ENCODE measurements at places on chromosomes 6 and 20.
A peak's percentile ranks its signal among the peaks of the same experiment; 100 is the strongest.

- DNase-seq, result no peak
Measured at GRCh38 chr20:3966571-3966970, 48.8 kb downstream of the RNF24 start.

DNA sequence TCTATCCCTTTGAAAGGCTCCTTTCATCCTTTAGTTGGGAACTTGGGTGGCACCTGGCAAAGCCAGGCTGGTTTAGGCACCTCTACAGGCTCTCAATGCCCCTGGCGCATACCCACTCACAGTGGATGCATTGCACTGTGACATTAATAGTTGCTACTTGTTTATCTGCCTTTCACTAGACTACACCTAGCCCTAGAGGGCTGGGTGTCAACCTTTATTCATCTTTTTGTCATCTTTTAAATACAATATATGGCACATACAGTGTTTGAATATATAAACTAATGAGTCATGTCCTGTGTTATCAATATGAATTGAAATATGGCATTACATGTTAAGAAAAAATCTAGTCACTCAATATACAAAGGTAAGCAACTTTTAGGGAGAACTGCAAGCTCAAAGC is 120.0 kb upstream of the BCLAF1 start:
- no peak for DNase-seq

- no peak for DNase-seq
Measured at GRCh38 chr20:43691928-43692524, 25.1 kb downstream of the MYBL2 start.

- DNase-seq, result no peak
Measured at GRCh38 chr6:127092466-127092865, 26.0 kb upstream of the RSPO3 start.

DNA sequence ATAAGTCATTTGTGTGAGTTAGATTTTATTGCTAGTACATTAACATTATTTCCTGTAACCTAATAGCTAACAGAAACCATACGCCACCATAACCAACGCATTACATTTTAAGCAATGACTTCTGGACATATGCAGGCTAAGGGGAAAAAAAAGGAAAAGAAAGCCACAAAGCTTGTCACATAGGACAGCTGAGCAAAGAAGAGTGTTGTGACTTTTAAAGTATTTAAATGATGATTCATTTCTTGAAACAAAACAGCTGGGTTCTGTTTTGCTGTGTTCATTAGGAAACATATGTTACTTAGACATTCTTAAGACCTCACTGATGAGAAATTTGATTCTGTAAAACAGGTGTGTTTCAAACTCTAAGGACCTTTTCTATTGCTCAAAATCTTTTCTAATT is 171.4 kb downstream of the COL9A1 start:
- no peak for DNase-seq

DNA sequence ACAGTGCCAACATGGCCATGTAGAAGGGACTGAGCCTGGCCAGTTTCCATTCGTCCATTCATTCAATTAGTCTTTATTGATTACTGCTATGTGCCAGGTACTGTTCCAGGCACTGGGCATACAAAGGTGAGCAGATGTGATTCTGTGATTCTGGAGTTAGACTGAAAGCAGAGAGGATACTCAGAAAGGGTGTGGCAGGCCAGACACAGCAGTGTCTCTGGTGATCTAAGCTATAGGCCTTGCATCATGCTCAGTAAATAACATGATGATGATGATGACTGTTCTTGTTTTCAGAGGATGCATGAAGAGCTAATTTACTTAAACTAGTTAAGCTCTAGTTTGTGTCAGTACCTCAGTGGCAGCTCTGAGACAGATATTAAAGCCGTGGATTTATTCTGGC is 31.4 kb upstream of the FUCA2 start:
- no peak for DNase-seq

DNA sequence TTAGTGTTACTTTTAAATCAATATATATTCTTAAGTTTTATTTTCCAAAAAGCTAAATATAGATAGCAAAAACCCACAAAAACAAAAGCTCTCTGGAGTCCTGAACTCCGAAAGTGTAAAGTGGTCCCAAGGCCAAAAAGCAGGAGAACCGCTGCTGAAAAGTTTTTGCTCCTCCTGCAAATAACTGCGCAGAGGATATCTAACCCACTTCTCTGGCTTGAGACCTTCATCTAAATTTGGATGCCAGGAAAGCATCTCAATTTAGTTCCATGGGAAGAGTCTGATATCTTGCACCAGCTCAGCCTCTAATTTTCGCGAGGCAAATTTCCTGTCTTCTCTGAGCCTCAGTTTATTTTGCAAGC is 523 bp downstream of the MRPS10 start:
- DNase-seq, result peak; percentile 18

DNA sequence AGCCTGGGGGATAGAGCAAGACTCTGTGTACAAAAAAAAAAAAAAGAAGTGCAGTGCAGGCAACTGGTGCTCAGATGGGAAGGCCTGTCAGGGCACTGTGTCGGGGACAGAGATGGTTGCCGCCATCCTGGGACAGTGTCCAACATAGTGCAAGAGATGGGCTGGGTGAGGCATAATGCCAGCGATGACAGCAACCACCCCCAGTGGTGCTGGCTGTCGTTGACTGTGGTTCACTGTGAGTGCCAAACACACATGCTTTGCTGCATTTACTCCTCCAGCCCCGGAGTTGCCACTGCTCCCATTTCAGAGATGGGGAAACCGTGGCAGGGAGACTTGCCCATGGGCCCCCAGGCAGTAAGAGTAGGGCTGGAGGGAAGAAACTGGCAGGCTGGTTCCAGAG is 5.2 kb upstream of the C20orf203 start:
- DNase-seq, result peak; percentile 15

GRCh38 chr20:25059866-25060465 is 2.0 kb upstream of the ACSS1 start:
- no peak for DNase-seq

- peak; percentile 43 for DNase-seq
Measured at GRCh38 chr6:79269877-79270276, 35.4 kb upstream of the HMGN3 start.

DNA sequence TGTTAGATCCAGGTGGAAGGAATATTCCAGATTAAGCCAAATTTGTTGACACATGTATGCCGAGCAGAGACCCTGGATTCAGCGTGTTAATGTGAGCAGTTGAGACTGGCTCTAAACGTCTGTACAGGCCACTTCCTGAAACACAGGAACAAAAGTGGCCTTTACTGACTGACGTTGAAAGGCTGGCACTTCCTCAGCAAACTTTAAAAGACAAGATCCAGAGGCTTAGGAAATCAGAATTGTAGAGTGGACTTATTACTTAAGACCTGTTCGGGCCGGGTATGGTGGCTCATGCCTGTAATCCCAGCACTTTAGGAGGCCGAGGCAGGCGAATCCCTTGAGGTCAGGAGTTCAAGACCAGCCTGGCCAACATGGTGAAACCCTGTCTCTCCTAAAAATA is 125.7 kb upstream of the ARID1B start:
- no peak for DNase-seq

GRCh38 chr6:5898563-5898962 is 108.2 kb downstream of the NRN1 start:
- no peak for DNase-seq

DNA sequence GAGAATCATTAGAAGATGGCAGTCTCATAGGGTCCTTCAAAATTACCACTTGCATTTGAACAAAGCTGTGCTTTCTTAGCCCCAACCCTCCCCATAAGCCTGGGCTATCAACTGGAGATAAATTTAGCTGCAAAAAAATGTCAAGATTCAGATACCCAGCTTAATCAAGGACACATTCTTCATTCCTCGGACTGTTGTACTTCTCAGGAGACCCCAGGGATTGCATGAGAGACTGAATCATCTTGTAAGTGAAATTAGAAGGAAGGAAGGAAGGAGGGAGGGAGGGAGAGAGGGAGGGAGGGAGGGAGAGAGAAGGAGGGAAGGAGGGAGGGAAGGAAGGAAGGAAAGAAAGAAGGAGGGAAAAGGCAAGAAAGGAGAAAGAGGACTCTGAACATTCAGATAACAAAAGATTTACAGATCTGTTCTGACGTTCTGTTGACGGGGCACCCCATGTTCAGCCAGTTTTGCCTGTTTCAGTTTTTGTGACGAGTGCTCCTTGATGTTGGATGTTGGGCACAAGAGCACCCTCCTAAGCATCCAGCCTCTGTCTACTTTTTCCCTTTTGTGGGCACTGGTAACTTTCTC is 498.7 kb downstream of the PREX1 start:
- DNase-seq, result no peak

GRCh38 chr6:21033575-21034026 is 499.3 kb downstream of the CDKAL1 start:
- peak; percentile 76 for DNase-seq

DNA sequence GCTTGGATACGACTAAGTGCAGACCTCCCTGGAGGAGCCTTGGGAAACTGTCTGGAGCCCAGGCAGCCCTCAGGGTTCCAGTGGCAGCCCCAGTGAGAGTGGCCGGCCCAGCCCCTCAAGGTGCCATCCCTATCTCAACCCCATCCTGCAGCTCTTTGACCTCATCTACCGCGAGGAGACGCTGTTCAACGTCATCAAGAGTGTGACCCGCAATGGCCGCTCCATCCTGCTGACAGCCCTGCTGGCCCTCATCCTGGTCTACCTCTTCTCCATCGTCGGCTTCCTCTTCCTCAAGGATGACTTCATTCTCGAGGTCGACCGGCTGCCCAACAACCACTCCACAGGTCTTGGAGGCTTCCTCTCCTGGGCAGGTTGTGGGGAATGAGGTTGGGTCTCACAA is 20.7 kb downstream of the UQCC2 start:
- DNase-seq, result no peak

- no peak for DNase-seq
Measured at GRCh38 chr6:81298751-81299150, 453.7 kb downstream of the TENT5A start.

- DNase-seq, result no peak
Measured at GRCh38 chr6:47379328-47379727, 69.6 kb upstream of the TNFRSF21 start.

GRCh38 chr6:70680396-70680795 is 12.7 kb downstream of the SMAP1 start:
- DNase-seq, result no peak

GRCh38 chr20:728256-728944 is 39.9 kb downstream of the SLC52A3 start:
- DNase-seq, result peak; percentile 51

DNA sequence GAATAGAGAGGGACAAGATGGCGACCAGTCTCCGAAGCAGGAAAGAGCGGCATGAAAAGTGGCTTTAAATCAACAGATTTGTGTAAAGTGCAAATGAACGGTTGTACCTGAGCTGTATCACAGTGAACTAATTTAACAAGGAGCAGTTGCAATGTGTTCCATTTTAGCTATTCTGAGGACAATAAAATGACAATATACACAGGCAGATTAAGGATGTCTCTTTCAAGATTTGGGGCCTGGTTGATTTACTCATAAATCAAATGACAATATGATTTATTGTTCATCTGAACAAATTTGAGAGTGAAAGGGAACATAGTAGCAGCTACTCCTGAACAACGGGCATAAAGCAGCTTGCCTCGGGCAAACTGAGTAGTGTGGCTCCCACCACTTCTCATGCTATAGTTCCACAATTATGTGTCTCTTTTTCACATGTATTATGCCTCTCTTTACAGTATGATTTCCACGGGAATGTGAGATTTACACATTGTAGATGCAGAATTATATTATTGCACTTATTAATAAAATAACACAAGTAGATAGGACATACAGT is 204.1 kb upstream of the AGPAT4 start:
- DNase-seq, result no peak

DNA sequence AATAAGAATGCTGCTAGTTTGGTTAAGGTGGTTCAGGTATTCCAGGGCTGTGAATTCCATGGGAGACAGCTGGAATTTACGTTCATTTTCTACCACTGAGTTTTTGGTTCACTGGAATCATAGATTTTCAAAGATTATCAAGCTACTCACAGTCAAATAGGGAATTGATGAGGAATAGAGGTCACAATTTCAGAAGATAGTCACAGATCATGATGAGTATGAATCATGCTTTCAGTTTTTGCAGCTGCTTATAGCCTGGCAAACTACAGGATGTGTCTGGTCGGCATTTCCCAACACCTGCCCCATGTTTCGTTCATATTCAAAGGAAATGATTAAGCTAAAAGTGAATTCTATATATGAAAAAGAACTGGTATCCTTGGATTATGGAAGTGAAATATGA is 58.7 kb downstream of the BCKDHB start:
- DNase-seq, result no peak

- DNase-seq, result no peak
Measured at GRCh38 chr6:148565930-148566663, 180.7 kb upstream of the UST start.

GRCh38 chr20:43028470-43028869 is 161.2 kb downstream of the PTPRT start:
- DNase-seq, result no peak

DNA sequence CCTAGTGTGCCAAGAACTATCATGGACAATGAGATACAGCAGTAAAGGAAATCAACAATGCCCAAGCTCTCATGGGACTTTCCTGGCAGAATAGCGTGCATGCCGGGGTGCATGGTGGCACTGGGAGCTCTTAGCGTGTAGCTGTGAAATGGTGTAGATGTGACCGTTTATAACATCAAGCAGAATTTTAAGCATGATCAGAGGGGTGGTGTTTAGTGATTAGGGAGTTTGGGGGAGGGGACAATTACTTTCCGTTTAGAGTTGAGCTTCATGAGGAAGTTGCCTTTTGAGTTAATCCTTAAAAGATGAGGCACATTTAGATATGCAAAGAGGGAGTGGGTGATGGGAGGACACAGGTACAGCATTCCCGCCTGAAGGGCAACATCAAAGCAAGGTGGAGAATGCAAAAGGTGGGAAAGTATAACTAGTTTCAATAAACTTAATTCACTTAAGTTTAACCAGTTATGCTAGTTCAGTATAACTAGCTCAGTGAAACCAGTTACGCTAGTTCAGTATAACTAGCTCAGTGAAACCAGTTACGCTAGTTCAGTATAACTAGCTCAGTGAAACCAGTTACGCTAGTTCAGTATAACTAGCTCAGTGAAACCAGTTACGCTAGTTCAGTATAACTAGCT is 661.6 kb downstream of the QKI start:
- no peak for DNase-seq

GRCh38 chr20:49435639-49436038 is 46.8 kb downstream of the KCNB1 start:
- DNase-seq, result no peak

GRCh38 chr6:39808346-39808745 is 16.2 kb downstream of the DAAM2 start:
- no peak for DNase-seq

GRCh38 chr20:22974354-22974753 is 60.8 kb upstream of the SSTR4 start:
- DNase-seq, result no peak

GRCh38 chr20:18849131-18849530 is 35.5 kb downstream of the SCP2D1 start:
- no peak for DNase-seq

GRCh38 chr6:151370509-151371078 is 20.8 kb downstream of the ZBTB2 start:
- no peak for DNase-seq
